ENCODE measurements at places on chromosomes 4 and X. TPM values are rescaled to one million over a fixed set of nuclear protein-coding genes. Genes with fewer than 3 reads are reported as not detected.
A peak's percentile ranks its signal among the peaks of the same experiment; 100 is the strongest.

GRCh38 chr4:188767496-188767895 lies 628.3 kb downstream of the TRIML1 start:
- DNase-seq = no peak

GRCh38 chrX:15680401-15680800 lies 15.8 kb upstream of the CLTRN start:
- DNase-seq = no peak

- DNase-seq = no peak
Observed at GRCh38 chrX:2766906-2767305, 15.1 kb downstream of the XG start.

- no peak for DNase-seq
Observed at GRCh38 chrX:68254738-68255645, 178.3 kb downstream of the OPHN1 start.

DNA sequence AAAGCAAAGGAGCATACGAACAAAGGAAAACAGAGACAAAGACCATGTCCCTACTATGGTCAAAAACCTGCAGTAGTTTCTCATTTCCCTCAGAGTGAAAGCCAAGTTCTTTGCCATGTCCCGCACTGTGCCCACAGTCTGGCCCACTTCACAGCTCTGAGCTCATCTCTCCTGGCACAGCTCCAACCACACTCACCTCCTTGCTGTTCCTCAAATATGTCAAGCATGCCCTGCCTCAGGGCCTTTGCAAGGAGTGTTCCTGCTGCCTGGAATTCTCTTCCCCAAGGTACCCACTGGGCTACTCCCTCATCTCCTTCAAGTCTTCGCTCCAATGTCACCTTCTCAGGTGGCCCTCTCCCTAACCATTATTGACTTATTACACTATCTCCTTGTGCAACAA lies 72.1 kb downstream of the COX18 start:
- no peak for DNase-seq

GRCh38 chr4:160265014-160265413 lies 1162.1 kb downstream of the RAPGEF2 start:
- DNase-seq = no peak

GRCh38 chr4:168632301-168632725 lies 135.5 kb downstream of the PALLD start:
- DNase-seq = no peak

GRCh38 chrX:16765594-16765993 lies 20.7 kb upstream of the TXLNG start:
- no peak for DNase-seq

DNA sequence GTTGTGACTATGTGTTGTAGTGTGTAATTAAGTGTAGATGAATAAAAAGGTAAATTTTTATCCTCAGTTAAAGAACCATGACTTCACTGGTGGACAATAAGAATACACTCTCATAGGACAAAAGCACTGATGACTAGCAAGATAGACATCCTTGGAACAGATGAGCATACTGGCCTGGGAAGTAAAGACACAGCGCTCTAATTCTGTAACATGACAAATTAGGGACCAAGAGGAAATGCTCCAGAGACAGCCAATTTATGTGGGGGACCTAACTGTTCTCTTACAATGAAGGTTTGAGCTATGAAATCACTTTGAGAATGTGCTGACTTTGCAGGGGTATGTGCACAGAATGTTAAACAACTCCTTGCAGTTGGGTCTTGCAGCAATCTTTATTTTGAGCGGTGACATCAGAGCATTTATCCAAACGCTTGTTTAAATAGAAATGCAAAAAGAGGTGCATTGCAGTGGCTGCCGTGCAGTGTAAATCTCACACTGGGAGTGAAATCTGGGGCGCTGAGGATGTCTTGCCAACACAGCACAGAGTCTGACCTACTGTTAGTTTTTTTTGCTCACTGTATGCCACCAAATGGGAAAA lies 109.3 kb downstream of the MAGEC2 start:
- DNase-seq = no peak

- DNase-seq = no peak
Observed at GRCh38 chr4:130486186-130486585, 1390.2 kb downstream of the C4orf33 start.

DNA sequence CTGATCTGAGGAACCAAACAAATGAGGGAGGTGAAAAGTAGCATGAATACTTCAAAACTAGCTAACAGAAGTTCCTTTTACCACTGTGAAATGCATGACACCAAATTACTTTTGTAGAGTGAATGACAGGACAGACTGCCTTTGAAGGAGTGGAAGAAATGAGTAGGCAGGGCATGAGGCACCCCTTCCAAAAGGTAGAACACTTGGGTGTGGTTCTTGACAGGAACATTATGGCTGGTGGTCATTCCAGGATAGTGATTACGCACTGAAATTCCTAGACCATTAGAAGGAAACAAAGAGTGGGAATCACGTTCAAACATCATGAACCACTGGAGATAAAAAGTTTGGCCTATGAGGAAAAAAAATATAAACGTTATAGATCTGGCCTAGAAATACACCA lies 4.9 kb downstream of the HUWE1 start:
- DNase-seq = no peak

DNA sequence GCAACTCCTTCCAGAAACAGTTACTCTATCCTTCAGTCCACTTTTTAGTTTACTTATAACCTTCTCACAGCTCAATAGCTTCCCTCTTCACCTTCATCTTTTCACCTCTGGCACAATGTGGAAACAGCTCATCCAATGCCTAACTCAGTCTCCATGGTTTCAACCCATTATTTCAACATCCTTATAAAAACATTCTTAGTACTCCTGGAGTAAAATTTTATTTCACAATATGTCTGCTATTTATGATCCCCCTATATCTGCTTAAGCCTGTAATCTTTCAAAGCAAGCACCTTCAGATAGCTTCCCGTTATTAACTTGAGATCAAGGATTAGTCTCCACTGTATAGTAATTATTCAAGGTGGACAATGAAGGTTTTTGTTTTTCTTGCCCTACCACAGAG lies 156.3 kb downstream of the GASK1B start:
- DNase-seq = no peak

DNA sequence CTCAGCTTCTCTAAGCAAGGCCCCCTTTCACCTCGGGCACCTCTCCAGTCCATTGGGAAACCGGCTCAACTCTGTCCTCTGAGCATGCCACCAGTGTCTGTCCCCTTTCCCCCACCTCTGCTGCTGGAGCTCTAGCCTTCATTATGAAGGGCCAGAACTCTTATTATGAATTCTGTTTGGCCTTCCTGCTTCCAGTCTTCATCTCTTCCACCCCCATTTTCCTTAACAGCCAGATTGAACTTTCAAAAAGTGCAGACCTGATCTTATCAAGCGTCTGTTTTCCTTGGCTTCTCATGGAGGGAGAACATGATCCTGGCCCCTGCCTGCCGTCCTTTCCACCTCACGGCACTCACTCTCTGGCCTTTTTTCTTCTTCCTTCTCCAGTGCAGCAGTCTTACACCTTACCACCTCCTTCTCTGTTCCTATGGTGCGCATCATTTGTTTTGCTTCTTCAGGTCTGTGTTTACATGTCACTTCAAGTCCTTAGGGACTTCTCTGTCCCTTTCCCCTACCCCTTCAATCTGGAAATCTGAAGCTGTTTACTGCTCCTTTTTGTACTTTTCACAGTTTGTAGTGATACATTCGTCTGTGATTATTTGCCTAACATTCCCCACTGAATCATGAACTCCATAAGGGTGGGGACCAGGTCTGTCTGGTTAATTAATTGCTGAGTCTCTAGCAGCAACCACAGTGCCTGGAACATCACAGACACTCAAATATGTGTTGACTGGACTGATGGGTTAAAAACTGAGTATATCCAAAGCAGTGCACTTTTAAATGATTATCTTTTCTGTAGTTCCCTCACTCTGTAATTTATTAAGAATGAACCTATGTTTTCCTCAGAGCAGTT lies 55.8 kb downstream of the FNIP2 start:
- DNase-seq = no peak

DNA sequence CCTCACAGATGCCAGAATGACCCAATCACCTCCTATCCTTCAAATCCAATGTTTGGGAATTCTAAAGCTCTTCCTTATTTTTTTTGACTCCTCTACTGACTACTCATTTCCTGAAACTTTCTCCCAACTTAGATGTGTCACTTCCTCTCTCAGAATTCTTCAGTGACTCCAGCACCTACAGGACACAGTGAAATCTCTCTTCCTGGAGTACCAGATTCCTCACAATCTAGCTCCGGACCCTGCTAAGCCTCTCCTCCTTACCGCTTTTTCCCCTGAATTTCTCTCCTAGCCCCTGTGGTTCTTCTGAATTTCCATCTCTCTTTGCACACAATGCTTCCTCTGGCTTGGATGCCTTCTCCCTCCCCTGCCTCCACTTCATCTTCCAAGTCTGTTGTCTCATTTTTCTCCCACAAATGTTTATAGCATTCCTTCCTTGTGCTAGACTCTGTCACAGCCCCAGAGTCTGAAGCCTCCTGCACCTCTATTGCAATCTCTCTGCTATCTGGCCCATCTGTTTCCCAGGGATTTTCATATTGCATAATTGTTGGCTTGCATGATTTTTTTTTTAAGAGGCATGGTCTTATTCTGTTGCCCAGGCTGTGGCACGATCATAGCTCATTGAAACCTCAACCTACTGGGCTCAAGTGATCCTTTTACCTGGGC lies 80.1 kb downstream of the ANAPC4 start:
- no peak for DNase-seq

- no peak for DNase-seq
Observed at GRCh38 chr4:81789158-81789557, 317.5 kb upstream of the RASGEF1B start.

DNA sequence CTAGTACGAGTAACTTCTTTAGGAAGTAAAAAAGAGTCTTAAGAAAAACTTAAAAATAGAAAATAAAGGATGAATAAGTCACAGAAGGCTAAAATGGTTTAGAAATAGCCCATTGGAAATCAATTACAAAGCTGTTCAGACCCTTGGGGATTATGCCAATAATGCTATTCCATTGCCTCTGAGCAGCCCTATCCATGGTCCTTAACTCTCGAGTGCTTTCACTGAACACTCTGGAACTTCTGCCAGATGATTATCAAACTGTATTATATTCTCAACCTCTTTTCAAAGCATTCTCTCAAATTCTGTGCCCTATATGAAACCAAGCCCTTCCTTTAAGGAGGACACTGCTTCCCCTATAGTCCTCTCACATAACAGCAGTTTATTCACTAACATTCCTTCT lies 17.0 kb downstream of the SLC9B1 start:
- DNase-seq = no peak

DNA sequence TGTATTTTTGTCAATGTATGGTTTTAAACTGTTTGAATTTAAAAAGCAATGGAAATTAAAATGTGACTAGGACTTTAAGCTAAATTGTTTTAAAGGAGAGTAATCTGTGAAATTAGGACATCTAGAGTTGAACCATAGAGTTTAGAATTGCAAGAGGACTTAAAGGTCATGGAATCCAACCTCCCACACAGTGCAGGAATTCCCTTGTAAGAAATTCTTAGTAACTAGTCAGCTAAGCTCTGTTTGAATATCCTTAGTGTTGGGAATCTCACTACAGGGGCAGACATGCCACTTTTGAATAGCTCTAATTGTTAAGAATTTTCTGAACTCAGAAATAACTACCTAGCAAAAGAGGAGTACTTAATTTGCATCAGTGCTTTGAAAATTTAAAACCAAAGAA lies 292.9 kb downstream of the IL1RAPL1 start:
- DNase-seq = no peak

DNA sequence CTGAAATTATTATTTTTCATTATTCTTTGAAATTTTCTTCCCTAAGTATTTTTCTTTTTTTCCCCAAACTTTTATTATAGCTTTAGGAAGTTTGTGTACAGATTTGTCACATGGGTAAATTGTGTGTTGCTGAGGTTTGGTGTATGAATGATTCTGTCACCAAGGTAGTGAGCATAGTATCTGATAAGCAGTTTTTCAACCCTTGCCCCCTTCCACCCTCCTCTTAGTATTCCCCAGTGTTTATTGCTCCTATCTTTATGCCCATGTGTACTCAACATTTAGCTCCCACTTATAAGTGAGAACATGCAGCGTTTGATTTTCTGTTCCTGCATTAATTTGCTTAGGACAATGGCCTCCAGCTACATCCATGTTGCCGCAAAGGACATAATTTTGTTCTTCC lies 103.9 kb upstream of the MAGEB2 start:
- no peak for DNase-seq

DNA sequence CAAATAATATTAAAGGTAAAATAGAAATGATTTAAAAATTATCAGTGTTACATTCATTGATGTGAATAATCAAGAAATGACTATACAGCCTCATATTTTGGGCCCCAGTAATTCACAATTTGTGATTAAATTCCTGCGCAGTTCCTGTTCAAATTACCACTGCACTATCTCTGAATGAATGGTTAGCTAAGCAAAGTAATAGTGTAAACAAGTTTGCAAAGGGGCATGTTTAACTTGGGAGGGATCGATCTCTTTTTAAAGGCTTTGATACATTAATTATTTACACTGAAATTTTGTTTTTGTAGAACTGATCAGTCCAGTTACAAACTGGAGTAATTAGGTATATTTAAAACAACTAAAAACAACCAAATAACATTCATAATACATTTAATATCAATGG lies 784.4 kb downstream of the RPA4 start:
- DNase-seq = no peak

DNA sequence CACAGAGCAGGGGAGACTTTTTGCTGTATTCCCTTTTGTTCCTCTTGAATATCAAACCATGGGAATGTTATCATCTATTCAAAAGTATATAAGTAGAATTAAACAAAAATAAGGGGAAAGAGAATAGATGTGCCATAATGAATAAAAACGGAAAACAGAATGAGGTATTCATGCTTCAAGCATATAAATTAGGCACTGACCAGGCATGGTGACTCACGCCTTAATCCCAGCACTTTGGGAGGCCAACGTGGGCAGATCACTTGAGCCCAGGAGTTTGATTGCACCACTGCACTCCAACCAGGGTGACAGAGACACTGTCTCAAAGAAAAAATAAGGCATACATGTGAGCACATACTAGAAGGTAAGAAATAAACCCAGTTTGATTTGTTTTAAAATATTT lies 16.3 kb upstream of the NEUROG2 start:
- no peak for DNase-seq

DNA sequence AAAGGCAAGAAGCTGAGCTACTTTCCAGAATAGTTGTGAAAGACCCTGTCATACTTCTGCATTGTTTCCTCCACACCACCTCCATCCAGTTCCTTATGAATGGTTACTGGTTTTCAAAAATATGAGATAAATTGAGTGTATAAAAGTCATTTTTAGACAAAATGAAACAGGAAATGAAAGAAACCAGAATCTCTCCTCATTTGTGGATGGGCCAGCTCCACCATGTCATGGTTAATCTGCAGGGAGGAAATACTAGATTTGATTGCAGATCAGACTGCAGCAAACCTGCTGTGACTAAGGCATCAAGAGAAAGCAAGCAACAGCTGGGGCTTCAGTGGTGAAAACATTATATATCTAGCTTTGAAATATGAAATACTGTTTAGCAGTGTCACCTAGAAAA lies 23.8 kb downstream of the F9 start:
- no peak for DNase-seq

DNA sequence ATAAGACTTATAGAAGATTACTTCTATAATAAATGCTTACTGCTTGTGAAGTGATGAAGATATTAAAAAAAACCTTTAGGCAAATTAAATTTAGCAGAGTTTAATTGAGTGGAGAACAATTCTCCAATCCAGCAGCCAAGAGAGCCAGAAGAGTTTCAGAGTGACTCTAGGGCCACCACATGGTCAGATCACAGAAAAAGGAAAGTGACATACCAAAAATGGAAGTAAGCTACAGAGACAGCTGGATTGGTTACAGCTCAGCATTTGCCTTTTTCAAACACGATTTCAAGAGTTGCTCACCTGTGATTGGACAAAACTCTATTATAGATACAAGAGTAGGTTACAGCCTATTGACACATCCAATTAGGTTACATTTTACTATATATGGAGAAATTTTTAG lies 79.0 kb upstream of the TRAM1L1 start:
- no peak for DNase-seq

GRCh38 chr4:84814094-84814750 lies 152.3 kb downstream of the WDFY3 start:
- DNase-seq = peak; percentile 25

Gene BEX4
- total RNA-seq = 28.3 TPM

Data from thoracic aorta (tissue), 2 donors.